ENCODE measurements at places on chromosomes 13 and 19.

- peak; percentile 90 for DNase-seq
Observed at GRCh38 chr19:47637550-47637949, 28.6 kb downstream of the BICRA start.

DNA sequence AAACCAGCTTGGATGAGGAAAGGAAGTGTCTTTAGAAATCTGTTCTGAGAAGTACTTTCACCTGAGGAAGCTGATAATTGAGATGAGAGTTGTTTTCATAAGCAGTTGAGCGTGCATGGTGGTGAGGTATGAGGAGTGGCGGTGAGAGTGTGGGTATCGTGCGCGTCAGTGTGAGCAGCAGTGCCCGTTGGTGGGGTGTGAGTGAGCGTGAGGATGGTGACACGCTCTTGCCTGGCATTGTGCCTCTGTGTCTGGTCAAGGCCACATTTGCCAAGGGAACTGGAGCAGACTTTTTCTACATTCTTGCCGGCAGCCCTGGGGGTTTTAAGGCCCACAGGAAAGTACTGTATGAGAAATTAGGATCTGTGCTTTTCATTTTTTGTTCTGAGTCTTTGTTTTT lies 36.5 kb upstream of the TEX29 start:
- no peak for DNase-seq

- no peak for DNase-seq
Observed at GRCh38 chr13:25136880-25137787, 35.0 kb downstream of the AMER2 start.

- no peak for DNase-seq
Observed at GRCh38 chr13:61138857-61139256, 276.8 kb downstream of the PCDH20 start.

- DNase-seq, result no peak
Observed at GRCh38 chr13:79361299-79361698, 44.8 kb downstream of the RBM26 start.

DNA sequence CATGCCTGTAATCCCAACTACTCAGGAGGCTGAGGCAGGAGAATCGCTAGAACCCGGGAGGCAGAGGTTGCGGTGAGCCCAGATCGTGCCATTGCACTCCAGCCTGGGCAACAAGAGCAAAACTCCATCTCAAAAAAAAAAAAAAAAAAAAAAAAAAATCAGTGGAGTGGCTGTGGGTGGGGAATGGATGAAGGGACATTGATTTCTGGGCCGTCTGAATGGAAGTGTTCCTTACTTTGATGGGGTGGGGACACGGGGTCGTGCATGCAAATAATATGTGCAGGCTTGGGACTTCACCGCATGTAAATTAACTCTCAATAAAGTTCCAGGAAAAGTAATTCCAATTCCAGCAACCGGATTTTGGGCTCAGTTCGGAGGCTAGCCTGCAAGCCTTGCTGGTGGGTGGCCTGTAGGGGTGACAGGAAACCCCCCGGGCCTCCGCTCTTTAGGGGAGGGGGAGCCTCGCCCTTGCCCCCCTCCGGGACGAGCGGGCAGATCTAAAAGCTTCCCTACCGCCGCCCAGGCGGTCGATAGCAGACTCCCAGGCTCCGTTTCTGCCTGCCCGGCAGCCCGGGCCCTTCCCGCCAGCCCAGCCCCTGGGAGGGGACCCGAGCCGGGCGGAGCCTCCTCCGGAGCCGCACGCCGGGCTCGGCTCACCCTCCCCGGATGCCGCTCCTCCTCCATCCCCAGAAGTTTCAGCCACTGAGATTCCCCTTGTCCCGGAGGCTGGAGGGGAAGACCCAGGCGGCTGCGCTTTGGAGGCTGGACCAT lies 48.0 kb upstream of the ADGRE5 start:
- peak; percentile 46 for DNase-seq

GRCh38 chr13:105971312-105971711 lies 564.1 kb downstream of the EFNB2 start:
- DNase-seq, result peak; percentile 25

DNA sequence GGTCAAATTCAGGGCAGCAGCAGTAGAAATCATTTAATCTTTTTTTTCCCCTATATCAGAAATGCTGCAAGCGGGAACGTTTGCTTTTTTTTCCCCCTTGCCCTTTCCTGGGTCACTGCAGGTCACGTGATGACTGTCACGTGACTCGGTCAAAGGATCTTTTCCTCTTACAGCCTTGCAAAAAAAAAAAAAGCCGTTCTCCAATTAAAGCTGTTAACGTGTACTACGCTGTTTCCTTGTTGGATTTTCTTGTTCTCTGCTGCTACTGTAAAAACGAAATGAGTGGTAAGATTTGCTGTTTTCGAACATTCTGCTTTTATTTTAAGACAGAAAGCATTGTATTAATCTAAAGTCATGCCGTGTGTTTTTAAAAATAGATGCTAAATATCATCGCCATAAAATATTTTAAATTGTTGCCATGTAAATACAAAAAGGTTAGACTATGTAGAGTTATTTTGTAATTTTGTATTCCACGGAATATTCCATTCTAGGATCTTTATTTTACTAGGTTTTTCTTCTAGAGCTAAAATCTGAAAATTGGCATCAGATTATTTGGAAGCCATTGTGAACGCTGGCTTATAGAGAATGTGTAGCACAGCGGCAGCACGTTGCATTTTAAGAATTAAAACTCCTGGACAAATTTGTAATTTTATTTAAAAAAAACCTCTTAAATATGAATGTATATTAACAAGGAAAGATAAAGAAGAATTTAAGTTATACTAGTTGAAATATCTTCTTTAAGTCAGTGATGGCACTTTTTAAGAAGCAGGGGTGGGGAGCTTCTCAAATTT lies 109.8 kb upstream of the MLNR start:
- DNase-seq, result peak; percentile 87

- DNase-seq, result no peak
Observed at GRCh38 chr13:110462091-110462490, 99.4 kb downstream of the RAB20 start.

- no peak for DNase-seq
Observed at GRCh38 chr19:35229601-35230000, 1.1 kb upstream of the FAM187B start.

DNA sequence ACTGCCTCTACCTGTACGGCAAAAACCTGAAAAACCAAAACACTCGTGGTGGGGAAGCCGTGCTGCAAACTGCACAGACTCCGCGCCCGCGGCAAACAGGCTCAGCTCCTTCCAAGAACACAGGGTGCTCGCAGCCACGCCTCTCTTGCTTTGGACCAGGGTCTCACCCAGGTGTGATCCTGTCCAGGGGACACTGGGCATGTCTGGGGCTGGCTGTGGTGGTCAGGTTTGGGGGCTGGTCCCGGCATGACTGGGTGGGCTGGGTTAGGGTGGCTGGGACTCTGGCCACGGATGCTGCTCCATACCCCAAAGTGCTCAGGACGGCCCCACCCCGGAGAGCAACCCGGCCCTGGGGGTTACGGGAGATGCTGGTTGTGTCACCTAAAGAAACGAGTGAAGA lies 13.9 kb downstream of the GPX4 start:
- no peak for DNase-seq

- DNase-seq, result no peak
Observed at GRCh38 chr13:40569024-40569350, 97.5 kb downstream of the FOXO1 start.

- DNase-seq, result no peak
Observed at GRCh38 chr19:17871878-17872250, at the start of gene SLC5A5. SLC5A5 (plus strand) TSS chr19:17871945; CDS start chr19:17872320, 375 bp downstream.

GRCh38 chr13:48505012-48505411 lies 27.9 kb downstream of the RCBTB2 start:
- DNase-seq, result no peak

Measured in iris pigment epithelial cell (primary cell).